ENCODE measurements at places on chromosomes 2 and 18. TPM values are rescaled to one million over a fixed set of nuclear protein-coding genes. Genes with fewer than 3 reads are reported as not detected.

Gene PROM2
- total RNA-seq, result 0.57 TPM

Gene GPN1
- 40.5 TPM for total RNA-seq

Gene SNRPD1
- total RNA-seq, result 7.8 TPM

Gene EVA1A
- 41.2 TPM for total RNA-seq

Gene MC4R
- total RNA-seq, result not detected

Gene CRYGD
- total RNA-seq, result not detected

Gene POTEC
- total RNA-seq, result not detected

Gene ANKRD30B
- not detected for total RNA-seq

Gene FOXI3
- total RNA-seq, result not detected

Gene DNAH7
- under 0.01 TPM for total RNA-seq

Gene ALLC
- not detected for total RNA-seq

Gene KCNG2
- total RNA-seq, result not detected

Gene CLEC4F
- total RNA-seq, result not detected

Gene SNTG2
- total RNA-seq, result not detected

Gene DSG4
- not detected for total RNA-seq

Gene PSTPIP2
- total RNA-seq, result 5.3 TPM

Gene LYPD6
- 1.3 TPM for total RNA-seq

Gene AMER3
- total RNA-seq, result not detected

Measured in vein endothelial cell (primary cell).